ENCODE measurements at places on chromosomes 12 and 14.

DNA sequence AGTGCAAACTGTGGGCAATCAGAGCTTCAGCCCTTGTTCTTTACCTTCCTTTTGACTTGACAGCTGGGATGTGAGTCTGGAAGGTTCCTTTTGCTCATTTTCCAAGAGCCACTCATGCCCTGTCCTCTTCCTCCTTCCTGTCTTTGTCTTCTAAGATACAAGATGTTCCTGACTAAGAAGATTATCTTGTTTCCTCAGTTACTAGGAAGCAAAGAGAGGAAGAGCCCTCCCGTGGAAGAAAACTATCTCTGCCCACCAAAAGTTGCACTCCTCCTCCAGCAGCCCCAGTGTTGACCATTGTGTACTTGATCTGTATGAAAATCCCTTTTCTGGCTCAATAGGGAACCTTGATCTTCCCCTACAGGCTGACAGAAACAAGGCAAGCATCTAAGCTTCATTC, 138.0 kb downstream of the C12orf75 start:
- DNase-seq = no peak

- no peak for DNase-seq
Measured at GRCh38 chr14:61003571-61003970, 22.5 kb downstream of the SLC38A6 start.

DNA sequence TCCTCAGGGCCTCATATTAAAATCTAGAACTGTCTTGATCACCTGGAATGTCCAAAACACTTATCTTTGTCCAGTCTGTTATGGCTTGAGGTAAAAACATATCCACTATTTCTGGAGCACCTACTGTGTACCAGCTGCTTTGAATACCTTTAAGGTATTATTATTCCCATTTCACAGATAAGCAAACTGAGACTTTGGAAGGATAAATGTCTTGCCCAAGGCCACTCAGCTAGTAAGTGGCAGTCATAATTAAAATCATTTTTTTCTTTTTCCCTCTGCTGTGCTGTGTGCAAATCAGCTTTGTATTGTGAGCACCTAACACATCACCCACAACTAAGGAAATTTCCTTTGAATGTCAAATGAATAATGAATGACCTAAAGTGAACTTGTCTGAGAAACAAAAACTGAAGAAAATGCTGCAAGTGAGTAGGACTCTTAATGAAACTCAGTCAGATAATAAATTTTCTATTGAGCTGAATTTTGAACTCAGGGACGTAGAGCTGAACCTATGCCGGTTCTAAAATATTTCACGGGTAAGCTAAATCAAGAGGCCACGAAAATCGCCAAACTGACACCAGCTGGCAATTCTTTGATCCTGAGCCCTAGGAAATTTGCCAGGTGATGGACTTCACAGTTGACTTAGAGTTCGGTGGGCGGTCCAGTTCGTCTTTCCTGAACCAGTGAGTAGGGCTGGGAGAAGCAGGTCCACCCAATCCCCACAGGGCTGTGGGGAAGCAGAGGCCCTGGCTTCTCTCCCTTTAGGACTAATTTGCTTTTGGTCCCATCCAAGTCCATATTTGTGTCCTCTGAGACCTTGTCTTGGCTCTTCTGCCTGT, 159.7 kb upstream of the PWP1 start:
- DNase-seq = no peak

GRCh38 chr12:110039085-110039807, 9.1 kb downstream of the C12orf76 start:
- DNase-seq = no peak

DNA sequence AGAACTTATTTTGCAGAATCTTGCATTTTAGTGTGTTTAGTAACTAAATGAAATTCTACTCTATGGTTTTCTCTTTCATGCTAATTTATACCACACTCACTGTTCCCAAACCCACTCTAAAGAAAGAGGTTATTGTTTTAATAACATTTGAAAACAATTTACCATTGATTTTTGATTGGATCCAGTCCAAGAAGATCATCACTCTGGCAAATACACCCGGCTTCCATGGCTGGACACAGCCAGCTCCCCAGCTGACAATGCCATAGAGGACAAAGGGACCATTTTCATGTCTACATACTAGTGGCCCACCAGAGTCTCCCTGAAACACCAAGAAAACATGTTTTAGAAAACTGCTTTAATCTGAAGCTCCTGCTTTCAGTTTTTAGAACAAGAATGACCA, 42.4 kb downstream of the OVCH1 start:
- no peak for DNase-seq

DNA sequence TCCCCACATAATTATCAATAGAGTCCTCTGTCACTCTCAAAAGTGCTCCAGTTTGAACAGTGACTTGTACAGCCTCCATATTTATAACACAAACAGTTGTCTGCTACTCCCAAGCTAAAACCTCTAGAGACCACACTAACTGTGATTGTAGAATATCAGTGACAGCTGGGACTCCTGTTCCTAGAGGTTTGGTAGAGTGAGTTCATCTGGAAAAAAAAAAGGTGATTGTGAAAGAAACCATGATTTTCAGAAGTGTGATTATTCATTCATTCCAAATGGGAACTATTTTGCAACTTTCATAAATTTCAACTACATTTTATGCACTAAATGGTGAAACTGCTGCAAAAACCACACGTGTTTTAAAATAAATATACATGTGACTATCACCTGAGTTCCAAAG, 128.0 kb upstream of the PLXNC1 start:
- DNase-seq = no peak

GRCh38 chr14:68450391-68451120, 342.3 kb downstream of the ZFP36L1 start:
- no peak for DNase-seq

DNA sequence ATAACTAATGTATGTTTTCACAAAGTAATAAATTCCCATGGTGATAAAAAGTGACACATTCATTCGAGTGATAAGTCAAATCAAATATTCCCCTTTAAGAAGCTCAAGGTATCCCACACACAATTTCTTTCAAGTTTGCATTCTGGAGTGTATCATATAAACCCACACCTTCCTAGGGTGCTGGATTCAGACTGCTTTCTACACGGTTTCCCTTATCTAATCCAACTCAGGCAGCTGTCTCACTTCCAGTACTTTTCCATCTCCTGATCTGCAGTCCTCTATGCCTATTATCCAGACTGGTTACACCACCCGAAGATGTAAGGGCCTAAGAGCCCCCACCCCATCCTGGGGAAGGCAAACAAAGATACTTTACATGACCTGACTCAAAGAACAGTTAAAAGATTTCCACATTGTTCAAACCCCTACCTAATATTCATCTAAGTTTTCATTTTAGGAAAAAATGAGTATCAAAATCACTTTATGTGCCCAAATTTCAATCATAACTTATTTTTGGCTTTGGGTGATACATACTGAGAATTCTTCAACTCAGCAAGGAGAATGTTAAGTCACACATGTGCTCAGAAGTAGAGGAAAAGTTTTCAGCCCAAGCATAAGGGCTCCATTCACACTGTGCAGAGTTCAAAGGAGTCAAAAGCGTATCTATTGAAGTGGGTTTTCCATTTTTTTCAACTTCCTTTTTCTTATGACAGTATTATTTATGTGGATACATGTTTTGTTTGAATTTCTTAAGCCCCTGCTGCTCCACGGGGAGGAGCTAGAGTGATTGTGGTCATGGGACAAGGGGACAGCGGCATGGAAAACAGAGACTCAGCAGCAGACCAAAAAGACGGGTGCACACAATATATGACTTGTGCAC, 41.8 kb downstream of the CORO1C start:
- no peak for DNase-seq

- no peak for DNase-seq
Measured at GRCh38 chr12:52029685-52030084, 21.6 kb upstream of the NR4A1 start.

GRCh38 chr12:25789541-25789944, 168.9 kb upstream of the RASSF8 start:
- no peak for DNase-seq

GRCh38 chr14:22448905-22449599, 140.0 kb downstream of the DAD1 start:
- no peak for DNase-seq

DNA sequence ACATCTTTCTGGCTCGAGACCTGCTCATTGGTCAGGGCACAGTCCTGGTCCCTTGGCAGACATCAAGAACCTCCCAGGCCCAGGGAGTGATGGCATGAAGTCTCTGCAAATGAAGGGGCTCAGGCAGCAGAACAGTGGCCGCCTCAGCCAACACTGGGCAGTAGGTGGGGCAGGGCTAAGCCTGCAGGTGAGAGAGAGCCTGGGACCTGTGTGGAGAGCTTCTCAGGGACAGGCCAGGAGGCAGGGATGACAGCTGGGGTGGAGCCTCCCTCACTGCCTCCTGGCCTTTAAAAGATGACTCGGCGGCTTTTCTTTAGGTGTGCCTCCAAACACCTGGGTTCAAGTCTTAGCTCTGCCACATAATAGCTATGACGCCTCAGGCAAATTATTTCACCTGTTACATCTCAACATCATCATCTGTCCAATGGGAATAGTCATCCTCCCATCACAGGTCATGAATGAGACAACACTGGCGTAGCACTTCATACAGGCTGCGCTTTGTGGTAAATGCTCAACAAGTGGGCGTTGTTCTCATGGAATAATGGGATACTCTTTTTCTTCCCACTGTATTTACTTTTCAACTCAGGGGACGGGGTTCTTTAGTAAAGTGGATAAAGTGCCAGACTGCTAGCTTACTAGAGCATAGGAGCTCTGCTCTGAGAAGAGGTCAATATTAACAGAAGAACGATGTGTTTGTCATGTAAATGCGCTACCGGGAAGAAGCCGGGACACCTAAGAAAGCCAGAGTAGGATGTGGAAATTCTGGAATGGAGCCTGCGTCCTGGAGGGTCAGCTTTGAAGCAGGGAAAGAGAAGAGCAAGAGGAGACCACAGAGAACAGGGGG, 277.4 kb downstream of the FOXN3 start:
- DNase-seq = no peak

GRCh38 chr12:42868291-42868690, 278.7 kb upstream of the PRICKLE1 start:
- DNase-seq = no peak

DNA sequence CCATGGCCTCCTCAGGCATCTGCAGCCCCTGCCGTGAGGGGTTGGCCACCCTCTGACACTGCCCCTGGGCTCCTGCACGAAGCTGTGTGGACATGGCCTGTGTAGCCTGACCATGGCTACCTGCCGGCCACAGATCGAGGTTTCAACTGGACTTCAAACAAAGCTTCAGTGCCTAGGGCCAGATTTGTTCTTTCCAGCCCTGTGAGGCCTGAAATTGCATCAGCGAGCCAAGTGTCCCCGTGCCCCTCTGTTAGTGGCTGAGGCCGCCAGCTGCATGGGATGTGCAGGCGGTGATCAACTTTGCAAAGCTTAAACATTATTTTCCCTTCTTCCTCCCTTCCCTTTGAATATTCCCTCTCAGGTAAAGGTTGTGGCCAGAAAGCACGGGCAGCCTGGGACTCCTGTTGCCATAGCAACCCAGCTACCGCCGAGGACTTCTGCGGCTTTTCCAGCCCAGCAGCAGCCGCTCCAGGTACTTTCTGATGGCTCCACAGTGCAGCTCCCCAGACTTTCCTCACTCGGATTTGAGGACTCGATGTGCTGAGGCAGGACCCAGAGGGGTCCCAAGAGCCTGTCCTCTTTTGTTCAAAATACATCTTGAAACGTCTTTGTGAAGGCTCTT, 35.8 kb downstream of the DDX51 start:
- DNase-seq = no peak

DNA sequence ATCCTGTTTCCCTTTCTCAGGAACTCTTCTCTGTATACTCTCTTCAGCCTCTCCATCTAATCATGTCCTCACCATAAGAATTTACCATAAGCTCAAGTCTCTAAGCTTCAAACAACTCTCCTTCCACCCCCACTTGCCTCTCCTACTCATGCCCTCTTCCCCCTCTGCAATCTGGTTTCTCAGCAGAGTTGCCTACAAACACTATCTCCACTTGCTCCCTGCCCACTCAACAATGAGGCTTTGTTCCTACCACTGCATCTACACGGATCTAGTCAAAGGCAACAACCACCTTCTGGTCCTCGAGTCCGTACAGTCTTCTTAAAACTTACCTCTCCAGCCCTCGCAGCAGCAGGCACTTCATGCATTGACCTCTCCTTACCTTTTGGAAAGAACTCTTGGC, 17.2 kb upstream of the FBLN5 start:
- no peak for DNase-seq

- no peak for DNase-seq
Measured at GRCh38 chr14:96911499-96912149, 114.4 kb downstream of the VRK1 start.

DNA sequence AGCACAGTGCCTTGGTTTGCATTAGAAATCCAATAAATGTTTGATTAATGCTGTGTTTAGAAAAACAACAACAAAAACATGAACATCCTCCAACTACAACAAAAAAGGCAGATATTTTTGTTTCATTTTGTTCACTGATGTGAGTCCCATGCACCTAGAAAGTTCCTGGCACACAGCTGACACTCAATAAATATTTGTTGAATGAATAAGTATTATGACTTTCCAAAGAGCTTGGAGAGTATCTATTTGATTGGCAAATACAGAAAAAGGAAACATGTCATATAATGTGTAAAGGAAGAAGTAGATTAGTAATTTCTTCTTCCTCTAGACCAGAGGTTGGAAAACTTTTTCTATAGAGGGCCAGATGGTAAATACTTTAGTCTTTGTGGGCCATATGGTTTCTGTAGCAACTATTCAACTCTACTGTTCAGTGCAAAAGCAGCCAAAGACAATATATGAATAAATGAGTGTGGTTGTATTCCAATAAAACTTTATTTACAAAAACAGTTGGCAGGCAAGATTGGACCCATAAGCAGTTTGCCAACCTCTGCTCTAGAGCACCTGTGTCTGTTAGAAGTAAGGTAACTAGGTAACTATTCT, 312.3 kb upstream of the DIO2 start:
- no peak for DNase-seq

GRCh38 chr12:31835276-31835882, 106.6 kb upstream of the AMN1 start:
- DNase-seq = no peak

GRCh38 chr12:124248941-124249825, 45.7 kb upstream of the RFLNA start:
- DNase-seq = no peak

GRCh38 chr12:46506961-46507360, 134.4 kb upstream of the SLC38A2 start:
- no peak for DNase-seq

- DNase-seq = no peak
Measured at GRCh38 chr12:132550014-132550802, 60.2 kb downstream of the LRCOL1 start.

DNA sequence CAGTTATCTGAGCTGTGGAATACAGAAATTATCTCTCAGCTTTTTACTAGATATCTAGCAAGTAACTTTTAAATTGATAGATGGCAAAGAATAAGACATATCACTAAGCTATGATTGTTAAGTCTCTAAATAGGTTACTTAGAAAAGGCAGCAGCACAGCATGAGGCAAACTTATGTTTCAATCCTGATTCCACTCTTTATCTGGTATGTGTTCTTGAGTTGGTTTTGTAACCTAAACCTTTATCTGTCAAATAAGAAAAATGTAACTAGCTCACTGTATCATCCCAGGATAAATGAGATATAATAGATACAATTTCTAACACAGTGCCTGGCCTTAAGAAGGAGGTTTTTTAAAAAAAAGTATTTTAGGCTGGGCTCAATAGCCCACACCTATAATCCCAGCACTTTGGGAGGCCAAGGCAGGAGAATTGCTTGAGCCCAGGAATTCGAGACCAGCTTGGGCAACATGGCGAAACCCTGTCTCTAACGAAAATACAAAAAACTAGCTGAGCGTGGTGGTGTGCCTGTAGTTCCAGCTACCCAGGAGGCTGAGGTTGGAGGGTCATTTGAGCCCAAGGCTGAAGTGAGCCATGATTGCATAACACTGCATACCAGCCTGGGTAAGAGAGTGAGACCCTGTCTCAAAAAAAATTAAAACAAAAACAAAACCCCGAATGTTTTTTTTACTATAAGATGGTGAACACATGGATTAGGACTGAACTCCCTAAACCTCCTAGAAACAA, 56.8 kb downstream of the HEATR5A start:
- DNase-seq = no peak
